GM06990 (cell line): ENCODE measurements at places on chromosomes 1 and 21.

DNA sequence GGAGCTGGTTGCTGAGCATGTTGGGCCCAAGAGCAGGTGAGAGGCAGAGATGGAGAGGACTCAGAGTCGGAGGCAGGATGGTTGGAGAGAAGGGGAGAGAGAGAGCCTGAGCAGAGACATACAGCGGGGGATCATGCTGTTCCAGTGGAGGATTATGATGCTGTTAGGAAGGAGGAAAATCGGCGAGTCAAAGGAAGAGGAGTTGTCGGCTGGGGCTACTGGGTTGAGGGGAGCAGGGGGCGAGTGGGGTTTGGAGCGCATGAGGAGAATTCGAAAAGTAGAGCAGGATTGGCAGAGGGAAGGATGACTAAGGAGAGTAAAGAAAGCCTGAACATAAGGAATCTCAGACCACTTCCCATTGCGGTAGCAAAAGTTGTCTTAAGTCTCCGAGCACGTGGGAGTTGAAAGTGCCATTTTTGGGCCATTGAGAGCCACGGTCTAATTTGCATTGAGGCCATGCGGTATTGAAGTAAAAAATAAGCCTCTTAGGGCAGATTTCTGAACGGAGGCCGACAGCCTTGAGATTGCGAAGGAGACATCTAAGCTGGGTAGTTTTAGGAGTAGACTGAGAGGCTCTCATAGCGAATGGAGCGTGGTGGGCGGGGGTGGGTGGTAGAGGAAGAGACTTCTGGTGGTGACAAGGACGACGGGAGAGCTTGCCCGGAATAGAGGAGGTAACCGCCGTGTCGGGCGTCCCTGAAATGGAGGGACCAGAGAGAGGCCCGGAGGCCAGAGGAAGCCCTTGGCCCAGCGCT, 140.4 kb upstream of the ETV3 start:
- DNase-seq = no peak

DNA sequence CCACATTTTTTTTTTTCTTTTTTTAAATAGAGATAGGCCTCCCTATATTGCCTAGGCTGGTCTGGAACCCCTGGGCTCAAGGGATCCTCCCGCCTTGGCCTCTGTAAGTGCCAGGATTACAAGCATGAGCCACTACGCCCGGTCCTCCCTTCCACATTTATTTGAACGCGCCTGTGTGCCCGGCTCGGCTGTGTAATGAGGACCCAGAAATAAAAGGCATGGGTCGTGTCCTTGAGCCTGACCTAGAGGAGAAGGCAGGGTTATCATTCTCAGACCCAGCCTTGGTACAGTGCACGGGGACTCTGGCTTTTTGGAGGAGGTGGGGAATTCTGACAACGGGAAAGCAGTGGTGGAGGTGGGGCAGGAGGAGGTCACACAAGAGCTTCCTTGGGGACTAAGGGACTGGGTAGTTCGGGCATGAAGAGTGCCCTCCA, 841 bp downstream of the CENPF start:
- DNase-seq = peak; percentile 27

GRCh38 chr1:153617663-153618062, 1.5 kb upstream of the S100A14 start:
- peak; percentile 61 for DNase-seq

DNA sequence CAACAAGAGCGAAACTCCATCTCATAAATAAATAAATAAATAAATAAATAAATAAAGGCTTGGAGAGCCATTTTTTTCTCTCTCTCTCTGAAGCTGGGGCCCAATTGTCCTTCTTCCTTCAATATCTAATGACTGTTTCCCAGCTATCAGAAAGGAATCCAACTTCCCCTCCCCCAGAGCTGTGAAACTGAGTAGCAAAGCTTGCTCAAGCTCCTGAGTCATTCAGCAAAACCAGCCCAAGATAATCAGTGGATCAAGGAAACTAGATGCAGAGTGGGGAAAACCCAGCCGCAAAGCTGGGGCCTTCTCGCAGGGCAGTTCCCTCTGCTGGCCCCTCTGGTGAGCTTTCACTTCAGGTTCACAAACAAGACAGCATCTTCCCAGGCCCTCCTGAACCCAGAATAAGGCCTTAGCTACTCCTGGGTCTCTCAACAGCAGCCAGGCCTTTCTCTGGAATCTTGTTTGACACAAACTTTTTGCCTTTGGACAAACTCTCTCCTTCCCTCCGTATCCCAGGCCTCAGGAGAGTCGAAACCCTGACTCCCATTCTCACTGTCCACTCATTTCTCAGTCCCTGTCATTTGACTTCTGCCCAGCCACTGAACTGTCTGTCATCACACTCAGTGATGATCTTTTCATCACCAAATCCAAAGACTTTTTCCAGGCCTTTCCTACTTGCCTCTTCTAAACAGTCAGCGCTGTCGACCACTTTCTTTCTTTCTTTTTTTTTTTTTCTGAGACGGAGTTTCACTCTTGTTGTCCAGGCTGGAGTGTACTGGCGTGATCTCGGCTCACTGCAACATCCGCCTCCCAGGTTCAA, 18.0 kb upstream of the PTP4A2 start:
- peak; percentile 82 for DNase-seq

GRCh38 chr1:203082571-203083462, 3.0 kb downstream of the MYOG start:
- no peak for DNase-seq
